ENCODE measurements at places on chromosomes 5 and 9.

DNA sequence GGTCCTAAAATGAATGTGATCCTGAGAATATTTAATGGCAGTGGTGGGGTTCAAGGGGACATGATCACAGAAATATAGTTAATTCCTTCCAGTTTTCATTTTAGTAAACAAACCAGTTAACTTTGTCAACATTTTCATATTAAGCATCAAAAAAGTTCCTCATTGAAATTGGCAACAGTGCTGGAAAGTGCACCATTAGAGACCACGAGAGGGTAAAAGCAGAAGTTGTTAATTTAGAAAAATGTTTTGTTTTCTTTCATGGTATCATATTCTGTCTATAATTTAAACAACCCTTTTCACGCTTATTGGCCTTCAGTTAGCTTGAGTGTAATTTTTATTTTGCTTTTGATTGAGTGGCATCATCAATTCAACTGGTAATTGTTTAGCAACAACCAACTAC, 11.9 kb downstream of the GIN1 start:
- no peak for DNase-seq

GRCh38 chr9:135480071-135480939, 723 bp downstream of the PPP1R26 start:
- peak; percentile 49 for DNase-seq

GRCh38 chr9:6673326-6674025, 27.9 kb upstream of the GLDC start:
- DNase-seq, result no peak

DNA sequence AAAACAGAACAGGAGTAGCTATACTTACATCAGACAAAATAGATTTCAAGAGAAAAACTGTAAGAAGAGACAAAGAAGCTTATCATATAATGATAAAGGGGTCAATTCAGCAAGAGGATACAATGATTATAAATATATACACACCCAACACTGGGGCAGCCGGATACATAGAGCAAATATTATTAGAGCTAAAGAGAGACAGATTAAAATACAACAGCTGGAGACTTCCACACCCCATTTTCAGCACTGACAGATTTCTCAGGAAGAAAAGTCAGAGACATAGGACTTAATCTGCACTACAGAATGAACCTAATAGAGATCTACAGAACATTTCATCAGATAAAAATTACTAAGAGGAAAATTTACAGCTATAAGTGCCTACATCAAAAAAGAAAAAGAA, 35.7 kb downstream of the OXCT1 start:
- no peak for DNase-seq

- no peak for DNase-seq
Measured at GRCh38 chr9:116417464-116417863, 263.9 kb downstream of the PAPPA start.

DNA sequence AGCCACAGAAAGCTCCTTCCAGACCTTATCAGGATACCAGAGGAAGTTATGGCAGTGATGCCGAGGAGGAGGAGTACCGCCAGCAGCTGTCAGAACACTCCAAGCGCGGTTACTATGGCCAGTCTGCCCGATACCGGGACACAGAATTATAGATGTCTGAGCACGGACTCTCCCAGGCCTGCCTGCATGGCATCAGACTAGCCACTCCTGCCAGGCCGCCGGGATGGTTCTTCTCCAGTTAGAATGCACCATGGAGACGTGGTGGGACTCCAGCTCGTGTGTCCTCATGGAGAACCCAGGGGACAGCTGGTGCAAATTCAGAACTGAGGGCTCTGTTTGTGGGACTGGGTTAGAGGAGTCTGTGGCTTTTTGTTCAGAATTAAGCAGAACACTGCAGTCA, 70.8 kb upstream of the ENTREP1 start:
- no peak for DNase-seq

DNA sequence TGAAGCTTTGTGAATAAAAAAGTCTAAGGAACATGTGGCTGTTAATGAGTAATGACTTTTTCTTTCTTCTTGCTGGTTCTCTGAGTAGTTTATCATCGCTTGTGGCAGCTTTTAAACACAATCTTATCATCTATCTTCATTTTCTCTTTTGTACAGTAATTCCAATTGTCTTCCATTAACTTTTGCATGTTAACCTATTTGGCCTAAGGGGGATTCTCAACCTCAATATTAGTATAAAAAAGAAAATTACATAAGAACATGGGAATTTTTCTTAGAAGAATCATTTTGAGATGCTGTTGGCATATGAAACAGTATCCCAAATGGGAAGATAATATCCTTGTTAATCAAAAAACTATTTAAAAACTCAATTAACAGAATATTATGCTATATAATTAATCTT, 179.7 kb upstream of the GPR151 start:
- no peak for DNase-seq

DNA sequence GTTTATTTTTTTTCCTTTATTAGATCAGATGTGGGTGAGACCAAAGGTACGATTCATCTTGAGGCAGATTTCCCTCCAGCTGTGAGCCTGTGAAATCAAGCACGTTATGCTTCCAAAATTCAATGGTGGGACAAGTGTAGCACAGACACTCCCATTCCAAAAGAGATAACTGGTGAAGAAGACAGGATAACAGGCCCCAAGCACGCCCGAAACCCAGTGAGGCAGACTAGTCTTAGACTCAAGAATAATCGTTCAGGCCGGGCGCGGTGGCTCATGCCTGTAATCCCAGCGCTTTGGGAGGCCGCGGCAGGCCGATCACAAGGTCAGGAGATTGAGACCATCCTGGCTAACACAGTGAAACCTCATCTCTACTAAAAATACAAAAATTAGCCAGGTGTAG, 36.8 kb upstream of the COL5A1 start:
- DNase-seq, result no peak

- DNase-seq, result no peak
Measured at GRCh38 chr9:79689576-79689975, 117.8 kb downstream of the TLE4 start.

DNA sequence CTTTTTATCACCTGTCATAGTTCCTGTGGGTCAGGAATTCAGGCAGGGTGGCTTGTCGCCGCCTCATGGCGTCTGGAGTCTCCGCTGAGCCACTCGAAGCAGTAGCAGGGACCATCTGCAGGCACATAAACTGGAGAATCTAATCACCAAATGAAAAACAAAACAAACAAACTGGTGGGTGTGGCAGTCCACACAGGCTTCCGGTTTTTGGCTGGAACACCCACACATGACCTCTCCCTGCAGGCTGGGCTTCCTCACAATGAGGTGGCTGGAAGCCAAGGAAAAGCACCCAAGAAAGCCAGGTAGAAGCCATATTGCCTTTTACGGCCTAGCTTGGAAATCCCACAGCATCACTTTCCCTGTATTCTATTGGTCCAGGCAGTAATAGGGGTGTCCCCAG, 197.0 kb downstream of the SYK start:
- peak; percentile 13 for DNase-seq

DNA sequence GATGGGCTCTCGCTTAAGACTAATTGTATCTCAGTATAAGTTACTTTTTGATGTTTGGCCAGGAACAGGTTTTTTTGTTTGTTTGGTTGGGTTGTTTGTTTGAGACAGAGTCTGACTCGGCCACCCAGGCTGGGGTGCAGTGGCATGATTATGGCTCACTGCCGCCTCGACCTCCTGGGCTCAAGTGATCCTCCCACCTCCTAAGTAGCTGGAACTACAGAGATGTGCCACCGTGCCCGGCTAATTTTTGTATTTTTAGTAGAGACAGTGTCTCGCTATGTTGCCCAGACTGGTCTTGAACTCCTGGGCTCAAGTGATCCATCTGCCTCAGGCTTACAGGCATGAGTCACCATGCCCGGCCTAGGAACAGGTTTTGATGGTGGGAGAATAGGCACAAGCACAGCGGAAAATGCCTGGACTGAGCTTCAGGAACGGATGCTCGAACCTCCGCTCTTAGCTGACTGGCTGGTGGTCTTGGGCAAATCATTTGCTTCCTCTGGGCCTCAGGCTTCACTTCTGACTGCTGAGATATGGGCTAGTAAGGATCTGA, 11.4 kb upstream of the SYNPO start:
- no peak for DNase-seq

DNA sequence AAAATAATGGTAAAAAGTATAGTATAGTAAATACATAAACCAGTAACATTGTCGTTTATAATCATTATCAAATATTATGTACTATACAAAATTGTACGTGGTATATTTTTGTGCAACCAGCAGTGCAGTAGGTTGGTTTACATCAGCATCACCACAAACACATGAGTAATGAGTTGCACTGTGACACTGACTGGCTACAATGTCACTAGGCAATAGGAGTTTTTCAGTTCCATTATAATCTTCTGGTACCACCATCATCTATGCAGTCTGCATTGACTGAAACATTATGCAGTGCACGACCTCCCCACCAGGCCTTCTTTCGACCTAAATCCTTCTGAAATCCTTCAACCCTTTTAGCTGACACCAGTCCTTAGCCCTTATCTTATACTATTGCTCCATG, 105.8 kb downstream of the SREK1 start:
- no peak for DNase-seq

DNA sequence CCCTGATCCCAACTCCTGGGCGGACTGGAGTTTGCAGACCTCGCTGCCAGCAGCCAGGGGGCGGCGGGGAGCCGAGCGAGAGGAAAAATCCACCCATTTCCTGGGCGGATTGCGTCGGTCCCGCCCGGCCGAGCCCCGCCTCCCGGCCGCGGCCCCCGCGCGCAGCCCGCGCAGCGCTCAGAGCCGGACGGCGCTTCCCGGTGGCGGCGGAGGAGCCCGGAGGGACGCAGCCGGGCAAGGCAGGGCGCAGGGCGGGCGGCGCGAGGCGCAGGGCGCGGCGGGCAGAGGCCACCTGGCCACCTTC, at the start of gene OLFM1:
Gene OLFM1, plus strand, starts transcription at position 180 of the 304 bp plus-strand sequence. CDS start 322 bp downstream, outside the sequence.
- DNase-seq, result peak; percentile 75

DNA sequence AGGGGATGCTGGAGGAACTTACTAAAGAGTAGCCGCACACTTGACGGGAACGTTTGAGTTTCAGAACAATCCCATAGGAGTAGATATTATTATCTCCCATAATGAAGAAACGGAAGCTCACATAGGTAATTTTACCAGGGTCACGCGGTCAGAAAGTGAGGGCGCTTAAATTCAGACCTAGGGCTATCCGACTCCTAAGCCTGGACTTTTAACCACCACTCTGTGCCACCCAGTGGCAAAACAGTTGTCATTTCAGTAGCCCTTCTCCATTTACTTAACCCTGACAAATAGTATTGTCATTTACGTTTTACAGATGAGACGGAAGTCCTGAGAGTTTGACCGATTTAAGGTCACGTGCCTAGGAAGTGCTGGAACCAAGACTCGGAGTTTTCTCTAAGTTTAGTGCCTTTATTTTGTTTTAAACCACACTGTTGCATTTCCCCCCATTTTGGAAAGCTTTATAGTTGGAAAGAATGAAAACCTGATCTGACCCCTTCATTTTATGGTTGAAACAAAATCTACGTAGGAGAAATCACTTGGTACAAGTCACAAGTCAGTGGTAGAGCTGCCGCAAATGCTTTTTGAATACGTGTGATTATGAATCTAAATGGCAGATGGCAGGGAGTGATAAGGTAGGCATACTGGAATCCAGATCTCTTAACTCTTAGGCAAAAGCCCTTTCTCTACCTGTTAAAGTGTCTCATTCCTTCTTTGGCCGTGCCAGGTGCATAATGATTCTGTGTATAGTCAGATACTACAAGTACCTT, 650 bp downstream of the MRRF start:
- peak; percentile 87 for DNase-seq

GRCh38 chr5:1210832-1211251, 9.4 kb downstream of the SLC6A19 start:
- no peak for DNase-seq

DNA sequence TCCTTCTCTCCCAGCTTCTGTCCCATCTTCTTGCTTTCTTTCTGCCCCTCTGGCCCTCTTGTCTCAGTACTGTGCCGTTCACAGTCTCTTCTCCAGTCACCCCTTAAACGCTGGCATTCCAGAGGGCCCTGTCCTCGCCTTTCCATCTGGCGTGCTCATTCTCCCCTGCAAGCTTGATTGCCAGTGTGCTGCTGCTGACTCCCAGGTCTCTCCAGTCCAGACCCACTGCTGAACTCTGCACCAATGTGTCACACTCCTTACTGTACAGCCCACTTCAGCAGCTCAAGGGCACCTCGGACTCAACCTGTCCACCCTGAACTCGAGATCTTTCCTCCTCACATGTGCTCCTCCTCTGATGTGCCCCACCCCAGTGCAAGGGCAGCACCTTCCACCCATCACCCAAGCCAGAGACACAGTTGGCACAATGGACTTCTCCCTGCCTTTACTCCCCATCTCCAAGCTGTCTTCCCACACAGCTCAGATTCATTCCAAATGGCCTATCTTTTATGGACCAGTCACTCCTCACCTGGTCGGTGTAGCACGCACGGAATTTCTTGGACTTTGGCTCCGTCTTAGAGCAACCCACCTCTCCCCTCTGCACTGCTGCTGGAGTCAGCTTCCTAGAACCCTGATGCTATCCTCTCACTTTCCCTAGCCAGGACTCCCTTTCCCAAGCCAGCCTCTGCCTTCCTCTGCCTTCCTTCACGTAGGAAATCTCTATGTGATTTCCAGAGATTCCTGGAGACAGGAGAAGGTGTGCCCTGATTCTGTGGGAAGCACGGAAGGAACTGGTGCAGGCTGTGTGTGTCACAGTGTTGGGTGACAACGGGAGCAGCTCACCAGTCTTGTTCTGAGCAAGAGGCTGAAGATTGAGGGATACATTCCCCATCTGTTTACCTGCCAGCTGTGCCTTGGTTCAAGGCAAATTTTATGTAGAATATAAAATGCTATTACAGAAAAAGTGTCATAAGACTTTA, 26.0 kb upstream of the SLC2A8 start:
- no peak for DNase-seq

Measured in SW480 (cell line).